Cerebellar nuclear complex (tissue), 1 donor: ENCODE measurements at places on chromosomes 7 and 10.

- no peak for DNase-seq
Measured at GRCh38 chr7:103795107-103795506, 194.4 kb downstream of the RELN start.

GRCh38 chr7:16561943-16562342 is 35.3 kb downstream of the LRRC72 start:
- DNase-seq: no peak

- DNase-seq: no peak
Measured at GRCh38 chr7:100467638-100468373, 3.7 kb upstream of the SPACDR start.

DNA sequence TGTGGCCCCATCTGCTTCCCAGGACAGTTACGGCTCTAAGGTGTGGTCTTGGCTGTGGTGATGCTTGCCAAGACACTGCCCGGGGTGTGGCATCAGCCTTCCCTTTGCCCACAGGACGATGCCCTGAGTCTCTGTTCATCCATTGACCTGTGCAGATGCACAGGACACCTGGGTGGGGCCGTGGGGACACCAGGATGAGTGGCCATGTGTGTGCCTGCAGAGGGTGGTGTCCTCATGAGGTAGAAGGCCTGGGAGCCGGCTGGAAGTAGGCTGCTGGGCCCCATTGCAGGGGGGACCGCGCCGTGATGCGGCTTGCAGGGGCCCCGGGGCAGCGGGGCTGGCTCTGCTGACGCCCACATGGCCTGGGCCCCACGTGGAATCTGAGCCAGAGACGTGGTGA is 22.4 kb upstream of the PWWP2B start:
- no peak for DNase-seq

- no peak for DNase-seq
Measured at GRCh38 chr10:8066797-8067196, 12.3 kb downstream of the GATA3 start.

DNA sequence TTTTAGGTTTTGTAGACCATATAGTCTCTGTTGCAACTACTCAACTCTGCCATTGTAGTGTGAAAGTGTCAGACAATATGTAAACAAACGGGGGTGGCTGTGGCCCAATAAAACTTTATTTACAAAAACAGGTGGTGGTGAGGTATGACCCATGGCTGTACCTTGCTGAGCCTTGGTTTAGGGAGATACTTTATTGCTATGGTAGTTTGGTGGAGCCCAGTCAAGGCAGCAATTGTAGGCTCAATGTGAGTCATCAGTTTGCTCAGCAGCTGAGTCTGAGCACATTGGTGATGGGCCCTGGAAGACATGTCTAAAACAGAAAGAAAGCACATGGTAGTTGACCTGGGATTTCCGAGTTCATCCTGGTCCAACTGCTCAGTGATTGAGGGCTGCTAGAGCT is 242.5 kb downstream of the REEP3 start:
- no peak for DNase-seq

GRCh38 chr7:136053689-136054485 is 76.7 kb upstream of the MTPN start:
- no peak for DNase-seq

DNA sequence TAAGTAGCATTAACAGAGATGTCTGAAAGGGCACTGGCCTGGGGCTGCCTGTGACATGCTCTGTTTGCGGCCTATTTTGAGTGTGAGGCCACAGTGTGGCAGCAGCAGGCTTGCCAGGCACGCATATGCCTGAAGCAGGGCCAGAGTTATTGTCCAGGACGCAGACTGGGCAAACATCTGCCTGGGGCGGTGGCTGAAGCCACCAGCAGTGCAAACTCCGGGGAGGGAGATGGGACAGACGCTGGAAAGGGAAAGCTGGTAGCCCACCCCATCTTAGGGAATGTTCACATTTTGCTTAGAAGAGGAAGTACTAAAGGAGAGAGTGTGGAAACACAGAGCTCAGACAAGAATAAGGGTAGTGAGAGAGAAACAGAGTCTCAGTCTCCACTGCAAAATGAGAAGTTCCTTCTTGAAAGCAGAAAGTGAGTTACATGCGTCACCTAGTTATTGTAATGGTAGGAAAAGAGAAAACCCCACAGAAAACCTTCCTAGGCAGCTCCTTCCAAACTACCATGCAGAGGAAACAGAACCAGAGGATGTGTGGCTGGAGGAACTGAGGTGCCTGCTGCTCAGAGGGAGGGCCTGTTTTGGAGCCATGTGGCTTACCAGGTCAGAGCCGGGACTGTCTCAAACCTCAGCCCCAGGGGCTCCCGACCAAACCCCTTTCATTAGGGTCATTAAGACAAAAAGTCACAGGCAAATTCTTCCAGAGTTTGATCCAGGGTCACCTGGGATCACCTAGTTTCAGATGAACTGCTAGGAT is 14.5 kb downstream of the AKR1B1 start:
- DNase-seq: no peak

GRCh38 chr7:122206985-122207384 is 62.9 kb upstream of the AASS start:
- DNase-seq: no peak

- no peak for DNase-seq
Measured at GRCh38 chr10:78893217-78893616, 175.5 kb upstream of the ZMIZ1 start.

GRCh38 chr10:5434017-5434753 is 21.8 kb downstream of the NET1 start:
- no peak for DNase-seq

DNA sequence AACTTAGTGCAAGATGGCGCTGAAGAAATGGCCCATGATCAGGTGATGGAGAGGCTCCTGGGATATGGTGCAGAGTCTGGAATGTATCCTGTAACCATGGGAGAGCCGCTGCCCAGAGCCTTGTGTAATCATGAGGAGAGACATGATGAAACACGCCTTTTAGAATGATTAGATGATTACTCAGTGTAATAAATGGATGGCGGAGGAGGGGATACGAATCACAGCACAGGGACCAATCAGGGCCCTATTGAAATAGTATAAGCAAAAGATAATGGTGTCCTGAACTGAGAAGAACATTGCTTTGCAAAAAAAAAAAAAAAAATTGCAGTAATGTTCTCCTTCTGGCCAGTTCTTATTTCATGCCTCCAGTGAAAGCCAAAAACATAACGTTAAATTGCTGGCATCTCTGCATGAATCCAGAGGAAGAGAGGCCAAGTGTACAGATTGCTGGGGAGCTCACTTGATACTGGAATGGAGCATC is 668.5 kb upstream of the AUTS2 start:
- peak; percentile 9 for DNase-seq

DNA sequence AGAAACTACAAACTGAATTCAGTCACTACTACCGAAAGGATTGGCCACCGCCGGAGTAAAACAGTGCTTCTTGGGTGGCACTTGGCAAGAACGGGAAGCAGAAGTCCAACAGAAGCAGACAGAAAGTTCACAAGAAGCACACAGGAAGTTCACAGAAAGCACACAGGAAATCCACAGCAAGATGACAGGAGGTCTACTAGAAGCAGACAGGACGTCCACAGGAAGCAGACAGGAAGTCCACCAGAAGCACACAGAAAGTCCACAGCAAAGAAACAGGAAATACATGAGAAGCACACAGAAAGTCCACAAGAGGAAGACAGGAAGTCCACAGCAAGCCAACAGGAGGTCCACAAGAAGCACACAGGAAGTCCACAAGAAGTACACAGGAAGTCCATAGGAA is 399.2 kb upstream of the AUTS2 start:
- no peak for DNase-seq

- DNase-seq: no peak
Measured at GRCh38 chr7:3753868-3754267, 452.8 kb downstream of the SDK1 start.

GRCh38 chr10:95504246-95504691 is 56.9 kb downstream of the SORBS1 start:
- no peak for DNase-seq

GRCh38 chr7:117401293-117402002 is 25.8 kb downstream of the ASZ1 start:
- DNase-seq: no peak

DNA sequence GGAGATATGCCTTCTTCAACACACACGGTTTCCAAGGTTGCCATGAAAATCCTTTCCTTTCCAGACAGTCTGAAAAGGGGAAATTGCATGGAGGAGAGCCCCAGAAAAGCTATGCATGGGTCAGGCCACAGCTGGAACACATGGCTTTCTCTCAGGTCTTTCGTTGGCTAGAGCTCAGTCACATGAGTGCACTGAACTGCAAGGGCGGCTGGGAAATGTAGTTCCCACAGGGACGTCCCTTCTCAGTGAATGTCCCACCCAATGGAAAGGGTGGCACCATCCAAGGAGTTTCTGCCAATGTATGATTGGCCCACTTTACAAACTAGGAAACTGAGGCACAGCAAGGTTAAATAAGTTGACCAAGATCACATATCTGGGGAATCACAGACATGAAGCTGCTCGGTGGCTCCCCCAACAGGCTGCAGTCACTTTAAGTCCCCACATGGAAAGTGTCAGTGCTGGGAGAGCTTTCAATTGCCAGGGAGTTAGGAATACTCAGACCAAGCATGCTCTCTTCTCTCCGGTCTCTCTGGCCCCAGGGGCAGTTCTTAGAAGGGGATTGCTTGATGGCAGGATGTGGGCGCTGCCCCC is 571.3 kb downstream of the GLRX3 start:
- no peak for DNase-seq

DNA sequence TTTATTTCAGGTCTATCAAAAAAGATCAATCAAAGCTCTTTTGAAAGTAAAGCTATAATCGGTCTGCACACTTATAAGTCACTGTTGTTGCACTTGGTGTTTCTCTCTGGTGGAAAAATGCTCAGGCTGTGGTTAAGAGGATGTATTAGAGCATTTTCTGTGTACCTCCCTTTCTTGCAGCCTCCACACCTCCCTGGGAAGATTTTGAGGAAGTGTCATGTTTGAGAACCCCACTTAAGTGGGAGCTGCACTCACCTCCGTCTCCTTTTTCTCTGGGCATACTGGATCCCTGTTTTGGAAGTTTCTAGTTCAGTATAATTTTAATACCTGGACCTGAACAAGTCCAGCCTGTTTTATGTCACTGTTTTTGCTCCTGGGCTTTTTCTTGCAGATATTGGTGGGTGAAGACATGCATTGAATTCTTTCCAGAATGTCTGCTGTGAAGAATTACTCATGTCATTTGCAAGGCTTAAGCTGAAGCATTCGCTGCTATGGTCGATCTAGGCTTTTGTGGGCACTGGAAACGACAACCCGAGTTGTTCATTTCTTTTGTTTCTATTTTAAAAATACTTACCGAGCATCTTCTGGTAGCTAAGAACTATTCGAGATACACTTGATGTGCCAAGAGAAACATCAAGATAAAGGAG is 36.6 kb downstream of the TCF7L2 start:
- no peak for DNase-seq

DNA sequence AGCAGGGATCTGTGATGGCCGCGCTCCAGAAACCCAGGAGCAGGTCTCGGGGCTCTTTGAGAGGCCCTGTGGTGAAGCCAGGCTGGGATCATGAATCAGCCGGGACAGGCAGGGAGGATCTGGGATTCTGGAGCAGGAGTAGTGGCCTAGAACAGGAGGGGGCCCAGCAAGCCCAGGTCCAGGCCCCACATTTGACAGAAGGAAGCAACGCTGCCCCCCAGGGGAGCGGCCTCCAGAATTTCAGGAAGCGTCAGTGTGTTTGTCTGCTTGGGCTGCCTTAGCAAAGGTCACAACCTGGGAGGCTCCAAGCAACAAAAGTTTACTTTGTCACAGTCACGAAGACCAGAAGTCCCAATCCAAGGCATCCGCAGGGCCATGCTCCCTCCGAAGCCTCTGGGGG is 36.8 kb downstream of the CLRN3 start:
- DNase-seq: no peak

DNA sequence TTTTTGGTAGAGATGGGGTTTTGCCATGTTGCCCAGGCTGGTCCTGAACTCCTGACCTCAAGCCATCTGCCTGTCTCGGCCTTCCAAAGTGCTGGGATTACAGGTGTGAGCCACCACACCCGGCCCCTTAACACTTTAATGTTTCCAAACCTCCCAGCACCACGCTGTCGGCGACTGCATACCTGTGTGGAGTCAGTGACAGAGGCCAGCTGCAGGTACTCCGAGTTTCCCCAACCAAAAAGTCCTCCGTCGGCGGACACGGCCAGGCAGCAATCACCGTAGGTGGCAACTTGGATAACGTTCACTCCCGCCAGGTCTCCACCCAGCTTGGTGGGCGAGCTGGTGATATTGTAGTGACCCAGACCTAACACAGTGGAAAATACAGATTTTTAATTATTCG is 15.2 kb downstream of the RCC1L start:
- no peak for DNase-seq

GRCh38 chr10:4718544-4718943 is 107.5 kb upstream of the AKR1E2 start:
- no peak for DNase-seq

GRCh38 chr10:96342402-96342801 is 16.4 kb downstream of the OPALIN start:
- no peak for DNase-seq

DNA sequence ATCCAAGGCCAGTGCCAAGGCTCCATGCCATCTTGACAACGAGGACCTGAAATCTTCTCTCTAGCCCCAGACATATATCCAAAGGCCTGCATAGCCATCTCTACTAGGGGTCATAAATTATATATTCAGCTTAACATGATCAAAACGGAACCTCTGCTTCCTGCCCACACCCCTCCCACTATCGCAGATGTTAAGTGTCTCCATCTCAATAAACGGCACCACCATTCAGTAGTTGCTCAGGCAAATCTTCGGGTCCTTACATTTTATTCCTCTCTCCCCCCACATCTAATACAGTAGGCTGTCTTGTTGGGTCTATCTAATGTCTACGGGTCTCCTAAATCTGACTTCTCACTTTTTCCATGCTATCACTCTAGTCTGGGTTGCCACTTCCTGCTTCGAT is 201.1 kb upstream of the PLXNA4 start:
- no peak for DNase-seq

GRCh38 chr10:86659721-86660453 is 5.5 kb downstream of the OPN4 start:
- DNase-seq: no peak
